Activated CD4-positive, alpha-beta T cell treated with anti-CD3 and anti-CD28 coated beads, Interleukin-2, amount 10 ng/mL, durations not matched to agents 7 days and 5 days (primary cell): ENCODE measurements at places on chromosomes 6 and 20. TPM values are rescaled to one million over a fixed set of nuclear protein-coding genes. Genes with fewer than 3 reads are reported as not detected.

- peak overlapping the region; percentile 76 for H3K4me3 ChIP-seq
- DNase-seq, result peak; percentile 30
- H3K4me1 ChIP-seq, result peaks cover 24% of the 10 kb centered on the region
- H3K27ac ChIP-seq, result no peak overlapping the region
- no peaks in the 10 kb centered on the region for H3K36me3 ChIP-seq
- peaks cover 34% of the 10 kb centered on the region for H3K27me3 ChIP-seq
Measured at GRCh38 chr6:166626177-166627032, 646 bp downstream of the RPS6KA2 start.

DNA sequence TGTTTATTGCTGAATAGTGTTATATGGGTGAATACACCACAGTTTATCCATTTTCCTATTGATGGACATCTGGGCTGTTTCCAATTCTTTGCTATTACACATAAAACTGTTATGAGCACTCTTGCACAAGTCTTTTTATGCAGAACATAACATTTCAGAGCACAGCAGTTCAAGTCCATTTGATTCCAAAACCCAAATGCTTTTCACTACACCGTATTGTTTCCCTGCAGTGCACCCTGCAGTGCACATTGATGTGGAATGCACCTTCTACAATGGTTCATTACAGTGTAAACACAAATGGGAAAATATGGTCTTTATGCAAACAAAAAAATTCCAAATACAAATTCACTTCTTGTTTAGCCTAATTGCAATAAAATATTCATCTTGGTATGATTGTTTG is 3.6 kb upstream of the SLC2A12 start:
- H3K27ac ChIP-seq, result no peak overlapping the region
- H3K4me3 ChIP-seq, result no peak overlapping the region
- no peaks in the 10 kb centered on the region for H3K36me3 ChIP-seq
- DNase-seq, result no peak
- peaks cover 12% of the 10 kb centered on the region for H3K4me1 ChIP-seq

Gene HLA-DQA1
- 5.2 TPM for total RNA-seq

- H3K27ac ChIP-seq, result no peak overlapping the region
- no peak overlapping the region for H3K4me3 ChIP-seq
- H3K4me1 ChIP-seq, result no peaks in the 10 kb centered on the region
- H3K36me3 ChIP-seq, result no peaks in the 10 kb centered on the region
- H3K27me3 ChIP-seq, result peaks cover 2% of the 10 kb centered on the region
Measured at GRCh38 chr6:142280927-142281326, 20.9 kb upstream of the ADGRG6 start.

- no peaks in the 10 kb centered on the region for H3K36me3 ChIP-seq
- no peak overlapping the region for H3K27ac ChIP-seq
- no peak overlapping the region for H3K4me3 ChIP-seq
- no peak for DNase-seq
- no peaks in the 10 kb centered on the region for H3K4me1 ChIP-seq
Measured at GRCh38 chr6:79168695-79168980, 65.8 kb downstream of the HMGN3 start.

Gene SCUBE3
- not detected for total RNA-seq

Gene GRM1
- total RNA-seq, result not detected

Gene IL17A
- total RNA-seq, result 0.62 TPM

GRCh38 chr6:169847141-169847674 is 95.8 kb downstream of the ERMARD start:
- H3K27ac ChIP-seq, result no peak overlapping the region
- peaks cover 2% of the 10 kb centered on the region for H3K27me3 ChIP-seq
- no peak overlapping the region for H3K4me3 ChIP-seq

Gene ENPP1
- total RNA-seq, result 0.12 TPM

- H3K4me1 ChIP-seq, result peaks cover 40% of the 10 kb centered on the region
- DNase-seq, result no peak
- H3K27ac ChIP-seq, result peak overlapping the region; percentile 95
- no peaks in the 10 kb centered on the region for H3K27me3 ChIP-seq
- peaks cover 27% of the 10 kb centered on the region for H3K36me3 ChIP-seq
Measured at GRCh38 chr20:63942969-63943807, 13.0 kb downstream of the UCKL1 start.

- H3K36me3 ChIP-seq, result no peaks in the 10 kb centered on the region
- H3K4me3 ChIP-seq, result peak overlapping the region; percentile 65
- peak overlapping the region; percentile 92 for H3K27ac ChIP-seq
- peaks cover 56% of the 10 kb centered on the region for H3K4me1 ChIP-seq
- no peak for DNase-seq
Measured at GRCh38 chr6:5173810-5174209, 86.9 kb downstream of the LYRM4 start.

GRCh38 chr6:39733704-39734103 is 8.5 kb upstream of the KIF6 start:
- H3K27ac ChIP-seq, result no peak overlapping the region
- H3K27me3 ChIP-seq, result peaks cover 10% of the 10 kb centered on the region
- no peaks in the 10 kb centered on the region for H3K36me3 ChIP-seq
- no peak overlapping the region for H3K4me3 ChIP-seq

DNA sequence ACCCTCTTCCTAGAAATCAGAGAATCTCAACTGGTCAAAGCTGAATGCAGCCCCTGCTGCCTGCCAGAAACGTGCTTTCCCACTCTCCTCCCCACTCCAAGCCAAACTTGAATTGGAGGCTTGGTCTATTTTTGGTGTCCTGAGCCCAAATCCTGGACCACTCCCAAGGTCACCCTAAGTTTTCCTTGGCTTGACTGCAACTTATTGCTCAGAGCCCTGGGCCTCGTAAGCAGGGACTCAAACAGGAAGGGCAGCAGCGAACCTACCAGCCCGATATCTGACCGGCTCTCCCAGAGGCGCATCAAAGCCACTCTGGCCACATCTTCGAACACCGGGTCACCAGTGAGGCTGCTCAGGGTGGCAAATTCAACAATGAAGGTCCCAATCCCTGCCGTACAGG is 12.7 kb downstream of the EDEM2 start:
- no peaks in the 10 kb centered on the region for H3K4me1 ChIP-seq
- H3K36me3 ChIP-seq, result peaks cover 25% of the 10 kb centered on the region
- DNase-seq, result no peak
- H3K4me3 ChIP-seq, result no peak overlapping the region

Gene THBS2
- not detected for total RNA-seq
